ENCODE measurements at places on chromosomes 5 and 9.

- DNase-seq = no peak
Observed at GRCh38 chr5:50655067-50655809, 11.2 kb upstream of the PARP8 start.

DNA sequence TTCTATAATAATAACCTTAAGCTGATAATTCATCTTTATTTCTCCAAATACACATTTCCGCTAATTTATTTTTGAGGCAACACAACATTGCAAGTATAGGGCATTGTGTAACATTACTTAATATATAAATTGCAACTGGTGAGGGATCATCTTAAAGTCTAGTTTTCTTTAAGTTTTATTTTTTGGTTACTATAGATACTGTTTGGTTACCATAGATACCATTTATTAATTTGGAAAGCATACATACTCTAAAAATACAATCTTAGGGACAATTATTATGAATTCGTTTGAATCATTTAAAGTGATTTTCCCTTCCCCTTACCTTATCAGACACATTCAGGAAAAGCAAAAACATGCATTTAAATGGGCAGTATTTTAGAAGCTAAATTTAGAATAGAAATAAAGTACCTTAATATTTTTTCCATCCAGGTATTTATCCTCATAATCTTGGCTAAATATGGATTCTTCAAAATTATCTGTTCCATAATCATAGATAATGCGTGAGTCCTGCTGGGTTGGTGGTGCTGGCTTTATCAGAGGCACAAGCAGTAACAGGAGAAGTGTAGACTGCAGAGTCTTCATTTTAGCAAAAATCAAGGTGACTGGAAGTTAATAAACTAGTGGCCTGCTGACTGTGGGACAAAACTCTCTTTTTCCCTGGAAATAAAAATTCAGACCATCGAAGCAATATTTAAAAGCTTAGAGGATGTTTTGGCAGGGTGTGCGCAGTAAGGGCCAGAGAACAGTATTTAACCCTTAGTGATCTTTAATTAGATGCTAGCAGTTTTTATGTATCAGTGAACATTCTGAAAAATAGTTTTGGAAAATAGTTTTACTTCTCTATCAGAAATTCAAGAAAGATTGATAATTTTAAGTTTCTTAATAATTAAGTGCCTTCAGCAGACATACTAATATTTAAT, 1.3 kb downstream of the OGN start:
- DNase-seq = no peak

DNA sequence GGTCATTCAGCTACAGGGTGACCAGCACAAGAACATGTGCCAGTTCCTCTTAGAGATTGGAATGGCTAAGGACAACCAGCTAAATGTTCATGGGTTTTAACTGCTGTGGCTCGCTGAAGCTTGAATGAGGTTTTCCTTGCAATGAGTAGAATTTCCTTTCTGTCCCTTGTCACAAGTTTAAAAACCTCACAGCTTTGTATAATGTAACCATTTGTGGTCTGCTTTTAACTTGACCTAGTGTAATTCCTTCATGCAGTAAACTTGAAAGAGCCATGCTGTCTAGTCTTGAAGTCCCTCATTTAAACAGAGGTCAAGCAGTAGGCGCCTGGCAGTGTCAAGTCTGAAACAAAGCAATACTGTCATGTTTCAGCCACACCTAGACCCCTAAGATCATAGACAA, 181.3 kb upstream of the DMRT1 start:
- DNase-seq = no peak

GRCh38 chr5:179288809-179289185, 56.5 kb downstream of the ADAMTS2 start:
- no peak for DNase-seq

- no peak for DNase-seq
Observed at GRCh38 chr9:112894041-112894440, 3.4 kb upstream of the SLC46A2 start.

DNA sequence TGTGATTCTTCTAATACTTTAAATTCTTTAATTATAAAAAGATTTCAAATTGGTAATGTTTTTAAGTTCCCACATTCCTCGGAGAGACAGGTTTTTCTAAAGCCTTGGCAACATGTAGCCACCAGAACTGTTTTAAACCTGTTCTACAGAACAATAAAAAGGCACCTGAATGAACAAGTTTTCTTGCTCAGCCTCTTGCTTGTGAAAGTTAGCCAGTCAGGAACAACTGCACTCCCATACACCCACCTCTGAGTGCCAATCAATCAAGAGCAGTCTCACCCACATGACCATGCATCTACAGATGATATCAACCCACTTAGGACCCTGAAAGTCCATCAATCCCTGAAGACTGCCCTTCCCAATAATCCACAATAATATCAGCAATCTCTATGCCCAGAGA, 62.3 kb downstream of the AP3B1 start:
- no peak for DNase-seq

DNA sequence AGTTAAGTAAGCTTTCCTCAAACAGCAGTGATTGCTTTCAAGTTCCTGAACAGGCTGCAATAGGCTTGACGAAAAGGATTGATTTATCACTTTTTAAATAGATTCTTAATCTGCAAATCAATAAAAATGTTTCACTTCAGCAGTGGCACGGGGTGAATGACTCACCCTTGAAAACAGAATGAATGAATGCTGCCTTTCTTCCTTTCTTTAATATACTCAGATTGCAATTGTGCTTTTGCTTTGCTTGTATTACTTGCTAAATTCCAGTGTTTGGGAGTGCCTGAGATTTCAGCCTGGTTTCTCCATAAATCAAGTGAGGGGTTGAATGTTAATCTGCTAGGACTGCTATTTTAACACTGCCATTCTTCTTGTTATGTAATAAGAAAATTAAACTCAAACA, 1293.8 kb downstream of the PTPRD start:
- no peak for DNase-seq

GRCh38 chr5:159929176-159929575, 12.9 kb downstream of the ADRA1B start:
- no peak for DNase-seq

DNA sequence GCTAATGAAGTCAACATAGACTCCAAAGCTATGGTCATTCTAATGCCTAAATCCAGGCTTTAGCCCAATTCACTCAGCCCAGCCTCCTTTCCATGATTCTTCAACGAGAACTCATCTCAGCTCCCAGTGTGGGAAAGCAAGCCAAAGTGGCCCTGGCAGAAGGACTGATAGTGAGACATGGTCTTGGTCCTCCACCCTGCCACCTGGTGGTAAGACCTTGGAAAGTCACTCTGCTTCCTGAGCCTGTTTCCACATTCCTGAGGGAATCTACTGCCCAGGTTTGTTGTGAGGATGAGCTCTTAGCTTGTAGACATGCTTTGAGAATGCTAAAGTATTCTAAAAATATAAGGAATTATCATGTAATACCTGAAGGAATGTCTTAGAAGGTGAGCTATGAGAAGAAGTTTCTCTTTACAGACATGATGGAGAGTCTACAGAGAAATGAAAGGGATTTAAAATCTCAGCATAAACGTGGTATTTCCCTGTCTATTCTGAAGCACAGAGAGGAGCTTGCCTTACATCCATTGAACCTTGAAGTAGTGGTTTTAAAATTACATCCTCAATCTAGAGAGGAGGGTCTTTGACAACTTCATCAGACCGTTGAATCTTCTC, 173.5 kb downstream of the TRIM32 start:
- DNase-seq = peak; percentile 79

DNA sequence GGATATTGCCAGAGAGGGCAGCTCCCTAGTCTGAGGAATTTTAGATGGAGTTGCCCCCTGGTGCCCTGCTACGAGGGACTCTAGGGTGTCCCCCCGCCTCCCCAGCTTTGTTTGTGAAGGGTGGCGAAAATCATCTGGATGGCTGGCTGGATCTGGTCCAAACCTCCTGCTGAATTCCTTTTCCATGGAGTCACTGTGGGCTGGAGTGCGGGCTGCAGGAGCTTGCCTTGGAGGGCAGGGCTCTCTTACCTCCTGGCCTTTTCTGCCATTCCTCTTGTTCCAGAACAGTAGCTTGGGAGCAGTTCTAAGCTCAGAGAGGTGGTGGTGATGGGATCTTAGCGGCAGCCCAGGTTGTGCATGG, 2.1 kb downstream of the SYNPO start:
- DNase-seq = no peak

GRCh38 chr5:51109786-51110410, 273.4 kb upstream of the ISL1 start:
- DNase-seq = no peak

- DNase-seq = peak; percentile 12
Observed at GRCh38 chr5:132258102-132259068, 889 bp downstream of the PDLIM4 start.

DNA sequence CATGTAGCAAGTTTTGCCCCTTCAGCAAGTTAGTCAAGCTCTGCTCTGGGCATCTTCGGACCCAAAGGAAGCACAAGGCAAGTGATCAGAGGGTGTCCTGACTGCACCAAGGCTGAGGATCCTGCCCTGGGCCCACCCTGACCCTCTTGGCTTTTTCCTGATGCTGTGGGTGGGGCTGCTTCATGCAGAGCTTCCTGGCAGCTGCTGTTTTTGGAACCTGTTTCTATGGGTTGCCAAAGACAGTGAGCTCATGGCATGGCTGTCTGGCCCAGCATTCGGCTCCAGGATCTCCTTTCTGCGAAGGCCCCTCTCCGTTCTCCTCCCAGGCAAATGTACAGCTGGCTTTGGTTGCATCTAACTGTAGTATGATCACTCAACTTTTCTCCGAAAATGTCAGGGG, 497.9 kb downstream of the ARHGEF28 start:
- DNase-seq = no peak

DNA sequence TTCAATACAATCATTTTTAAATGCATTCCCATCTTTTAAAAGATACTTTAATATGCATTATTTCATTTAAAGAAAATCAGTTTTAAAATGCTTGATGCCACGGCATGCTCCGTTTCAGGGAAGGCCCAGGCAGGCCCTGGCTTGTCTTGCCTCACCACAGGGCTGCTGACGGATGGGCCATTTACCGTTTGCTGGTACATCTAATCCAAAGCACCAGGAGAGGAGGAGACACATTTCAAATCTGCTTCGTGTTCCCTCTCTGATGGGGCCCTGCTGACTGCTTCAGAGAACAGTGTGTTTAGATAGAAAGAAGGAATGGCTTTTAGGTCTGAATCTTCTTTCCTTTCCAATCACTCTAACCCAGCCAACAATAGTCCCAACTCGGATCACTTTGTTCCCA, 185.2 kb downstream of the DCP2 start:
- no peak for DNase-seq

DNA sequence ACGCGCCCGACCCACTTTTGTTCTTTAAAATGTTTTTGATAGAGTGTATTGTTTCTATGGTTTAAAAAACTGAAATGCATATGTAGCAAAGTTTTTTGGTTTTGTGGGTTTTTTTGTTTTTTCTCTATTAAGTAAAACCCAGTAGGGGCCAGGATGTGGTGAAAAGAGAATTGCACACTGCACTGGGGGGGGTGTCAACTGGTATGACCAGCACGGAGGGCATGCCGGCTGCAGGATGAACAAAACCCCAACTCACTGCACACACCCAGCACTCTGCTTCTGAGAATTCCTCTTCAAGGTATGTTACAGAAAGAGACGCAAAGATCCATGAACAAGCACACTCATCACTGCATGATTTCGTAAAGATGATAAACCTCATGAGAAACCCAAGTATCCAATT, 75.0 kb downstream of the STK10 start:
- no peak for DNase-seq

- DNase-seq = peak; percentile 59
Observed at GRCh38 chr5:43041669-43042175, 1.6 kb upstream of the ANXA2R start.

GRCh38 chr9:135070198-135070951, 17.1 kb upstream of the OLFM1 start:
- DNase-seq = no peak

GRCh38 chr9:73114058-73114457, 37.6 kb upstream of the ANXA1 start:
- DNase-seq = no peak

GRCh38 chr9:80049096-80049782, 477.5 kb downstream of the TLE4 start:
- no peak for DNase-seq

DNA sequence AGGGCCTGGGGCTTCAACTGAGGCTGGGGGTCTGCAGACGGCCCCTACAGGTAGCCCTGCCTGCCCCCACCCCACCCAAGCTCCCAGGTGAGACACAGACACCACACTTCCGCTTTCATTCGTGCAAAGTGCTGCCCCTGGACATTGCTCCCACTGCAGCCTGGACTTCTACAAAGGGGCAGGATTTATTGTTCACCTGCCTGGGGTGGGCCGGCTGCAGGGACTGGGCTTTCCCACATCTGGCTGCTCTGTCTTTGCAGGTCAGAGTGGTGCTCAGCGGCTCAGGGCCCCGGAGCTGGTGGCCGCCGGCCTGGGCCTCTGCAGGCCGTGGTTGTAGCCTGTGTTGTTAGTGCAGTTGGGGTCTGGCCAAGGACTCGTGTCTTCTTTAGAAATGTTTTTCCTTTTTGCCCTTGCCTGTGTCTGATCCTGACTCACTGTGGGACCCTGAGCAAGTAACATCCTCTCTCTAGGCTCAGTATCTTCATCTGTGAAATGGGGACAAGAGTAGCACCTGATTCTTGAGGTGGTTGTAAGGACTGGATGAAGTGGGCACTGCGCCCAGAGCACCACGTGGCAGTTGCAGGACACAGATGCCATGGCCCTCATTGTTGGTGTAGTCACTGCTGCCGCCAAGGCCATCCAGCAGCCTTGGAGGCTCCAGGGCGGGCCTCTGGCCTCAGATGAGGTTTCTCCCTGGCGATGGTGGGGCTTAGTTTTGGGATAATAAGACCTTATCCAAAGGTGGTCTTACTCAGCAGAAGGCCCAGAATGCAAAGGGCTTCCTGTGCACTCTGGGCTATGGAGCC, 143.9 kb downstream of the CACNA1B start:
- no peak for DNase-seq

- DNase-seq = no peak
Observed at GRCh38 chr9:134698111-134698510, 56.5 kb downstream of the COL5A1 start.

DNA sequence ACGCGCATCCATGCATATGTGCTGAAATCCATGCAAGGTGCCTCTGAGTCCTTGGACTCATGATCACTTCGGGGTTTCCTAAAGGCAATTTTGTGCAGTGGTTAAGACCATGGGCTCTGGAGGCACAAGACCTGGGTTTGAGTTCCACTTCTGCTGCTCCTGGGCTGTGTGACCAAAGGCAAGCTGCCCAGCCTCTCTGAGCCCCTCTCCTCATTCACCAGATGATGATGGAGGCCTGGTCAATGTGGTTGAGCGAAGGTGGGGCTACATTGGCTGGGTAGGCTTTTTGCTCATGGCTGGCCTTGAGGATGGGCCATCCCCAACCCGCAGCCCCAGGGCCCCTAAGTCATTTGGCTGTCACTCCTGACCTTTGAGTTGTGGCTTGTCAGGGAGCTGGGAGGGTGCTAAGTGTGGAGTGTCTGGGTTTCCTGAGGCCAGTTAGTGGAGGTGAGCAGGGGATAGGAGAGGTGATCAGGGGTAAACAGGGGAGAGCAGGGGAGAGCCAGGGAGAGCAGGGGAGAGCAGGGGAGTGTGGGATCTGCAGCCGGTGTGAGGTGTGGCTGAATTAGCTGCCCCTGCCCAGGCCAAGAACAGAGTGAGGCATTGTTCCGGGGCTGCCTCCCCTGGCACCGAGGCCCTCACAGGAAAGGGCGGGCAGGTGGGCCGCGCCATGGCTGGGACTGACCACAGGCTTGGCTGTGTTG, 64.6 kb upstream of the SYNPO start:
- DNase-seq = no peak
